Activated CD8-positive, alpha-beta T cell treated with anti-CD3 and anti-CD28 coated beads for 36 hours (primary cell): ENCODE measurements at places on chromosomes 5 and 9.

- no peaks in the 10 kb centered on the region for H3K4me1 ChIP-seq
- no peak overlapping the region for H3K4me3 ChIP-seq
- H3K27me3 ChIP-seq: no peaks in the 10 kb centered on the region
- DNase-seq: peak; percentile 39
- H3K27ac ChIP-seq: no peak overlapping the region
Observed at GRCh38 chr9:91234523-91234922, 127.2 kb downstream of the AUH start.

DNA sequence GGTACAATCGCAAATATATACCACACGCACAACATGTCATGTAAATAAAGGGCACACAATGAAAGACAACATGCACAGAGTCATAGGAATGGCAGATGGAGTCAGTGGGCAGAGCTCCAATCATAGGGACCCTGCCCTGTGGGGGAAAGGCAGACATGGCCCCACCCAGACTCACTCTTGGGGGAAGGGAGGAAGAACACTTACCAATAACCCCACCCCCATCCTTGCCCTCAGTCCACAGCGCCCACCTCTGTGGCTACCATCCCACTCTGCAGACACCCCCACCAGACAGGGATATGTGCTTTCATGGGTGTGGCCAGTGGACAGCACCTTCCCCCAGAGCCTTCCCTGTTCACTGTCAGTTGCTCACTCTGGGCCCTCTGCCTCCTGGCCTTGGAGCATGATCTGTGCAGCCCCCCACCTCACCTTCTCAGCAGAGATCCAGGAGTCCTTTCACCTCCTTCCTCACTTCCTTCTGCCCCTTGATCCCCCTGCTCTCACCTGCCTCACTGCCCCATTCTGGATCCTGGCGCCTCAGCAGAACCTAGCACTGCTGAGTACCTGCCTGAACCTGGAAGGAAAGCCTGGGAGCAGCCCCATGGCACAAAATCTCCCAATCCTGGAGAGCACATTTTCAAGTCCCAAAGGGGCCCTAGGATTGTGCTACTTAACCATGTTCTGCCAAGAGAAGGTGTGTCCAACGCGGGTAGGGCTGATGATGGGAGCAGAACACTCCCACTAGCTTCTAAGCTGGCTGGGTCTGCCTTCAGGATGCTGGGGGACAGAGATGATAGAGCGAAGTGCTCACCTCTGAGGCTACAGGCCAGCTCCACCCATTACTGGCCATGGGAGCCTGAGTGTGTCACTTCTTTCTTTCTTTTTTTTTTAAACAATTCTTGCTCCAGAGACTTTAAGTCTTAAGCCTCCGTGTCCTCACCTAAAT, 1.5 kb upstream of the PHF19 start:
- peaks cover 44% of the 10 kb centered on the region for H3K36me3 ChIP-seq
- H3K4me1 ChIP-seq: peaks cover 76% of the 10 kb centered on the region
- H3K4me3 ChIP-seq: peak overlapping the region; percentile 83
- DNase-seq: peak; percentile 72

GRCh38 chr5:131589510-131590348, 45.3 kb downstream of the RAPGEF6 start:
- H3K4me1 ChIP-seq: peaks cover 46% of the 10 kb centered on the region
- H3K36me3 ChIP-seq: peaks cover 29% of the 10 kb centered on the region
- no peak overlapping the region for H3K4me3 ChIP-seq
- H3K27me3 ChIP-seq: no peaks in the 10 kb centered on the region
- peak; percentile 14 for DNase-seq
- H3K27ac ChIP-seq: no peak overlapping the region

DNA sequence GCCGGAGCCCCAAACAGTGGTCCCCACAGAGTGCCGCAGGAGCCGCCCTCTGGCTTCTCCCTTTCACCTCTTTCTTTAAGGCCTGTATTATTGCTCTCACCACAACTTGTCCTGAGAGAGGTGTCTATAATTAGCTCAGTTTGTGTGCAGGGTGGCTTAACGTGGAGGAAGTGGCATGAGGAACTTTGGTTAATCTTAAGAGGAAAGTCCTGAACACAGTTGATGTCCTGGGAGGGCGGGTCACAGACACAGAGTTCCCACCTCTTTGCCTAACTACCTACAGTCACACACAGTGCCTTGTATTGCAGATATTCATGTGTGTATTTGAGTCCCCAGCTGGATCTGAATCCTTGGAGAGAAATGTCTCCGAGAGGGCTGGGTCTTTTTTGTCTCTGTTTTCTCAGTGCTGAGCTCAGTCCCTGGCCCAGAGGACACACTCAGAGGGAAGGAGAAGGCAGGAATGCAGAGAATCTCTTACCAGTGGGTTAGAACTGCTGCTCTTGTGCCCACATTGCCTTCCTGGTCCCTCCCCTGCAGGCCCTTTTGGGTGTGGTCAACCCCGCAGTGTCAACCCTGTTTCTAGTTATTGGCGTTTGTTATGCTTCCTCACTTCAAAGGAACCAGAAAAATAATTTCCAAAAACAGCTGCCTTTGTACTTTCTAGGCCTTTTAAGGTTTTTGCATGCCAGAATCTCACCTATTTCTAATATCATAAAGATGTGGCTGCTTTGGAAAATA, 392.5 kb downstream of the KDM4C start:
- peak overlapping the region; percentile 55 for H3K27ac ChIP-seq
- peaks cover 29% of the 10 kb centered on the region for H3K4me1 ChIP-seq
- no peak overlapping the region for H3K4me3 ChIP-seq
- H3K36me3 ChIP-seq: peaks cover 30% of the 10 kb centered on the region
- DNase-seq: peak; percentile 6
- no peaks in the 10 kb centered on the region for H3K27me3 ChIP-seq

GRCh38 chr5:64831996-64832395, 63.3 kb downstream of the CWC27 start:
- no peak overlapping the region for H3K4me3 ChIP-seq
- no peak for DNase-seq
- no peaks in the 10 kb centered on the region for H3K27me3 ChIP-seq
- H3K36me3 ChIP-seq: peaks cover 19% of the 10 kb centered on the region

- no peak for DNase-seq
- peaks cover 55% of the 10 kb centered on the region for H3K4me1 ChIP-seq
- H3K27ac ChIP-seq: peak overlapping the region; percentile 23
Observed at GRCh38 chr5:39132792-39133191, 58.6 kb upstream of the RICTOR start.

GRCh38 chr5:33891788-33892619, at the start of gene ADAMTS12:
TSS of gene ADAMTS12 (minus strand) at chr5:33891990. CDS start at chr5:33891856, 134 bp downstream.
- H3K4me3 ChIP-seq: no peak within 1 kb of the TSS
- no peak within 1 kb of the TSS for H3K27ac ChIP-seq
- peaks cover 31% of the 10 kb centered on the region for H3K27me3 ChIP-seq
- peaks cover 6% of the 10 kb centered on the region for H3K4me1 ChIP-seq

GRCh38 chr5:54313311-54314270, 3.2 kb upstream of the ARL15 start:
- H3K27me3 ChIP-seq: peaks cover 8% of the 10 kb centered on the region
- H3K27ac ChIP-seq: no peak overlapping the region
- peaks cover 10% of the 10 kb centered on the region for H3K4me1 ChIP-seq

DNA sequence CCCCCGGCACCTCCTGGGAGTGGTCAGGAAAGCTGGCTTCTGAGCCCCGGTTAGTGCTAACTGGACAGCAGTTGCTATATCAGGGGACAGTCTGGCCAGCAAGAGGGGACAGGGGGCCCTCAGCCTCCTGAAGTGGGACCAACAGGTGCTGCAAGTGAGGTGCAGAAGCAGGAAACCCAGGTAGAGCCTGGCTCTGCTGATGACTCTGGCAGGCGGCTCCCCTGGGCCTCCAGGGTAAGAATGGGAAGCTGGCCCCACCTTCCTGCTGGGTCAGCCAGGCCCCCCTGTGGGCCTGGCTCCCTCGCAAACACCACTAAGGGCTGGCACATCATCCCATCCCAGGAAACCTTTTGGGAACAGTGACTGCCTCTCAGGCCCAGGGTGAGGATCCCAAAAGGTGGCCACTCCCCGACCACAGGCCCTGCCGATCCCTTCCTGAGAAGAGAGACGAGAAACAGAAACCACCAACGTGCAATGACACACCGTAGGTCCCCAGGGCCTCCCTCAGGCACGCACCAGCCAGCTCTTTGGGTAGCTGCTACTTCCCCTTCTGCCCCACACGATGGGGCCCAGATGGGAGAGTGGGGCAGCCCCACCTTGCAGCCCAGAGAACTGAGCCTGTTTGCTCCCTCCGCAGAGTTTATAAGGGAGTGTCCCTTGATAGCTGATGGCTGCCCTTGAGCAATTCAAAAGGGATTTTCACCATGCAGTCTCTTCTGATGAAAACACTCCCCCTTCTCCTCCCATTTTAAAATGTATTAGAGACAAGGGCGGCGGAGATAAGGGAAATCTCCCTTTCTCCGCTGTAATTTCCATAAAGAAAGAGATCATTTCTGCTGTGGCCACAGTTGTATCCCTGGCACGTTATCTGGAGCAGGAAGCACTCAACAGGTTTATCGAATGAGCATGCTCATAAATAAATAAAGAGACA, 76.8 kb downstream of the STK10 start:
- peak overlapping the region; percentile 66 for H3K4me3 ChIP-seq
- peak overlapping the region; percentile 91 for H3K27ac ChIP-seq
- H3K36me3 ChIP-seq: peaks cover 56% of the 10 kb centered on the region
- peaks cover 81% of the 10 kb centered on the region for H3K4me1 ChIP-seq
- peak; percentile 95 for DNase-seq

DNA sequence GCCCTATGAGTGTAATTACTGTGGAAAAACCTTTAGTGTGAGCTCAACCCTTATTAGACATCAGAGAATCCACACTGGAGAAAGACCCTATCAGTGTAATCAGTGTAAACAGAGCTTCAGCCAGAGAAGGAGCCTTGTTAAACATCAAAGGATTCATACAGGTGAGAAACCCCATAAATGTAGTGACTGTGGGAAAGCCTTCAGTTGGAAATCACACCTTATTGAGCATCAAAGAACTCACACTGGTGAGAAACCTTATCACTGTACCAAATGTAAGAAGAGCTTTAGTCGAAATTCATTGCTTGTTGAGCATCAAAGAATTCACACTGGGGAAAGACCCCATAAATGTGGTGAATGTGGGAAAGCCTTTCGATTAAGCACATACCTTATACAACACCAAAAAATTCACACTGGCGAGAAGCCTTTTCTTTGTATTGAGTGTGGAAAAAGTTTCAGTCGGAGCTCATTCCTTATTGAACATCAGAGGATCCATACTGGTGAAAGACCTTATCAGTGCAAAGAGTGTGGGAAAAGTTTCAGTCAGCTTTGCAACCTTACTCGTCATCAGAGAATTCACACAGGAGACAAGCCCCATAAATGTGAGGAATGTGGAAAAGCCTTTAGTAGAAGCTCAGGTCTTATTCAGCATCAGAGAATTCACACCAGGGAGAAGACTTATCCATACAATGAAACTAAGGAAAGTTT, 9.9 kb downstream of the ZNF189 start:
- no peak overlapping the region for H3K4me3 ChIP-seq
- peaks cover 81% of the 10 kb centered on the region for H3K36me3 ChIP-seq
- H3K27ac ChIP-seq: no peak overlapping the region
- peaks cover 2% of the 10 kb centered on the region for H3K4me1 ChIP-seq
- H3K27me3 ChIP-seq: no peaks in the 10 kb centered on the region
- DNase-seq: no peak

DNA sequence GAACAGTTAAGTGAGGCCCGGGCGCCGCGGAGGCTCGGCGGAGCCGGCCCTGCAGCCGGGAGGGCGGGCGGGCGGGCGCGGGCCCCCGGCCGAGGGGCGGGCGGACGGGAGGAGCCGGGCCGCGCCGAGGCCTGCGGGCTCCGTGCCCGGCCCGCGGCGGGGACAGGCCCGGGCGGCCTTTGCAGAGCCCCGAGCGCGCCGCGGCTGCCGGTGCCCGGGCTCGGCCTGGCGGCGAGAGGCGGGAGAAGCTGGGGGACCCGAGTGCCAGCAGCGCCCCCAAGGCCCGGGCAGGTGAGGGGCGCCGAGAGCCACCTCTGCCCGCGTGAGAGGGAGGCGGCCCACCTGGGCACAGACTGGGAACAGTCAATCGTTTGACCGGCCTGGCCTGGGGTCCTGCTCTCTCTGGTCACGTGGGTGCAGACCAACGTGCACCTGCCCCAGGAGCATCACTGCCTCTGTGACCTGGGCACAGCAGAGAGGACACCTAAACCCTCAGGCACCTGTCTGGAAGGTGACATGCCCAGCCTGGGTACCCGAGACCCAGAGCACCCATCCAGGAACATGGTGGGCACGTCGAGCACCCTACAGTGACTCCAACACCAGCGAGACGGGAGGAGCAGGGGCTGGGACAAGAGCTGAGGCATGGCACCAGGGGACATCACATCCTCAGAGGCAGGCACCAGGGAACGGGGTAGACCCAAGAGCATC, 531 bp downstream of the MVB12B start:
- H3K27me3 ChIP-seq: no peaks in the 10 kb centered on the region
- DNase-seq: peak; percentile 34
- peaks cover 48% of the 10 kb centered on the region for H3K4me1 ChIP-seq
- peak overlapping the region; percentile 66 for H3K4me3 ChIP-seq

GRCh38 chr9:121921444-121921843, 171.7 kb downstream of the TTLL11 start:
- no peaks in the 10 kb centered on the region for H3K27me3 ChIP-seq
- H3K4me3 ChIP-seq: no peak overlapping the region
- no peak overlapping the region for H3K27ac ChIP-seq

- H3K27me3 ChIP-seq: no peaks in the 10 kb centered on the region
- H3K4me3 ChIP-seq: no peak overlapping the region
- H3K4me1 ChIP-seq: peaks cover 4% of the 10 kb centered on the region
- DNase-seq: no peak
Observed at GRCh38 chr5:127235136-127235535, 55.5 kb upstream of the MEGF10 start.

- H3K27ac ChIP-seq: no peak overlapping the region
- H3K27me3 ChIP-seq: no peaks in the 10 kb centered on the region
- H3K4me1 ChIP-seq: no peaks in the 10 kb centered on the region
- H3K4me3 ChIP-seq: no peak overlapping the region
- no peak for DNase-seq
Observed at GRCh38 chr9:121024237-121024636, 25.8 kb downstream of the C5 start.

GRCh38 chr9:109403116-109403515, 82.3 kb upstream of the EPB41L4B start:
- H3K4me1 ChIP-seq: peaks cover 9% of the 10 kb centered on the region
- no peak overlapping the region for H3K27ac ChIP-seq
- DNase-seq: no peak
- no peak overlapping the region for H3K4me3 ChIP-seq
- no peaks in the 10 kb centered on the region for H3K36me3 ChIP-seq

- peaks cover 15% of the 10 kb centered on the region for H3K27me3 ChIP-seq
- no peak for DNase-seq
- H3K27ac ChIP-seq: no peak overlapping the region
Observed at GRCh38 chr5:180142824-180143610, 66.0 kb downstream of the RASGEF1C start.

DNA sequence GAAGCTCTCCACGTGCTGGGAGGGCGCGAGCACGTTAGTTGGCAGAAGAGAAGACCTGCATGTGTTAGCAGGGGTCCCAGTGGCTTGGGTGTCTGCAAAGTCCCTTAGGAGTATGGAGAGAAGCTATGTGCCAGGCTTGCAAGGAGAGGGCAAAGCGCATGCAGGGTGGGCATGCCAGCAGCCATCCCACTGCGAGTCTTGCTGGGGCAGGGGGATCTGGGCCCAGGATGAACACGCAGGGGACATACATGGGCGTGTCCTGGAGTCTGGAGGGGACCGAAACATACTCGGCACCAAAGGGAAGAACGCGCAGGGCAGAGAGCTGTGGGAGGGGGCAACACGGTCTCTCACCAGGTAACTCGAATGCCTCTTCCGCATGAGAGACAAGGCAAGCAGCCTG, 43.6 kb upstream of the IPPK start:
- H3K36me3 ChIP-seq: peaks cover 33% of the 10 kb centered on the region
- H3K4me3 ChIP-seq: no peak overlapping the region
- H3K27me3 ChIP-seq: no peaks in the 10 kb centered on the region
- no peak overlapping the region for H3K27ac ChIP-seq
- no peak for DNase-seq
